PC-9 (cell line): ENCODE measurements at places on chromosomes 6 and 20. TPM values are rescaled to one million over a fixed set of nuclear protein-coding genes. Genes with fewer than 3 reads are reported as not detected.
A peak's percentile ranks its signal among the peaks of the same experiment; 100 is the strongest.

The TRIM39 gene
- total RNA-seq = 12.5 and 14.4 TPM in 2 replicates

- peak; percentile 38 for DNase-seq
- H3K4me1 ChIP-seq = peaks cover 35% of the 10 kb centered on the region
Measured at GRCh38 chr6:138555421-138555988, 56.2 kb upstream of the NHSL1 start.

The BACH2 gene
- 2.3 and 4.2 TPM in 2 replicates for total RNA-seq

GRCh38 chr6:2909718-2910117, 6.6 kb upstream of the SERPINB9 start:
- H3K4me1 ChIP-seq = no peaks in the 10 kb centered on the region
- no peaks in the 10 kb centered on the region for H3K36me3 ChIP-seq
- no peaks in the 10 kb centered on the region for H3K27me3 ChIP-seq
- DNase-seq = no peak

DNA sequence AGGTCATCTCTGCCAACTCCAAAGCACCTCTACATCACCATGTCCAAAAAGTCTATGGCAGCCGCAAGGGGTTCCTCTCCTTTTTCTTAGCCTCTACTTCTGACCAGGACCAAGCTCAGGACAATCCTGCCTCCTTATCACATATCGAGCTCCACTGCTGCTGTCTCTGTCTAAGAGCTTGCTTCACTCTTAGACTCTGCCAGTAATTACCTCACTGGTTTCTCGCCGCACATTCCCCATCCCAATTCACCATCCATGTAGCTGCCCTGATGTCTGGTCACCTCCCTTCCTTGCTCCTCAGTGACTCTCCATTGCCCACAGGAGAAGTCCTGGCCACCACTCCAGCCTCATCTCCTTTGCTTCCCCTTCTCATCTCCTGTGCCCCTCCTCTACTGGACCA, 24.1 kb upstream of the PI16 start:
- no peak overlapping the region for H3K4me3 ChIP-seq
- no peak for DNase-seq
- no peaks in the 10 kb centered on the region for H3K36me3 ChIP-seq
- peaks cover 49% of the 10 kb centered on the region for H3K4me1 ChIP-seq
